CD14-positive monocyte (primary cell): ENCODE measurements at places on chromosomes 12 and 14. TPM values are rescaled to one million over a fixed set of nuclear protein-coding genes. Genes with fewer than 3 reads are reported as not detected.
A peak's percentile ranks its signal among the peaks of the same experiment; 100 is the strongest.

DNA sequence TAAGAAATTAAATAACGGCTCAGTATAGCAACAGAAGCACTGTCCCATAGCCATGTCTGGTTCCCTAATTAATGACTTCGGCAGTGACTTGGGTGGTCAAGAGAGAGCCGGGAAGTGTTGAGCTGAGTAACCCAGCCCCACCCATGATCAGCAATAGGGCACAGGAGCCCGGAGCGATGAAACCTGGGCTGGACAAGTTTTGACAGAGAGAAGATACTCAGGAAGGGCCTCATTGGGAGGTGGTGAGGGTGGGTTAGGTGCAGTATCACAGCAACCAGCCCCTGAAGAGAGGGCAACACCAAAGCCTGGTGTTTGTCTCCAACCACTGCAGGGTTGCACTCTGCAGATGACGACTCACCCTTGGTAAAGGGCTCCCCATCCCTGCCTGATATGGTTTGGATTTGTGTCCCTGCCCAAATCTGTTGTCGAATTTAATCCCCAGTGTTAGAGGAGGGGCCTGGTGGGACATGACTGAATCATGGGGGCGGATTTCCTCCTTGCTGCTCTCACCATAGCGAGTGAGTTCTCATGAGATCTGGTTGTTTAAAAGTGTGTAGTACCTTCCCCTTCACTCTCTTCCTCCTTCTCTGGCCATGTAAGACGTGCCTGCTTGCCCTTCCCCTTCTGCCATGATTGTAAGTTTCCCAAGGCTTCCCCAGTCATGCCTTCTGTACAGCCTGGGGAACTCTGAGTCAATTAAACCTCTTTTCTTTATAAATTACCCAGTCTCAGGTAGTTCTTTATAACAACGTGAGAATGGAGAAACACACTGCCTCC lies 124.9 kb upstream of the MED13L start:
- no peak for DNase-seq

- no peak for DNase-seq
Observed at GRCh38 chr12:60078026-60078425, 482.2 kb downstream of the SLC16A7 start.

DNA sequence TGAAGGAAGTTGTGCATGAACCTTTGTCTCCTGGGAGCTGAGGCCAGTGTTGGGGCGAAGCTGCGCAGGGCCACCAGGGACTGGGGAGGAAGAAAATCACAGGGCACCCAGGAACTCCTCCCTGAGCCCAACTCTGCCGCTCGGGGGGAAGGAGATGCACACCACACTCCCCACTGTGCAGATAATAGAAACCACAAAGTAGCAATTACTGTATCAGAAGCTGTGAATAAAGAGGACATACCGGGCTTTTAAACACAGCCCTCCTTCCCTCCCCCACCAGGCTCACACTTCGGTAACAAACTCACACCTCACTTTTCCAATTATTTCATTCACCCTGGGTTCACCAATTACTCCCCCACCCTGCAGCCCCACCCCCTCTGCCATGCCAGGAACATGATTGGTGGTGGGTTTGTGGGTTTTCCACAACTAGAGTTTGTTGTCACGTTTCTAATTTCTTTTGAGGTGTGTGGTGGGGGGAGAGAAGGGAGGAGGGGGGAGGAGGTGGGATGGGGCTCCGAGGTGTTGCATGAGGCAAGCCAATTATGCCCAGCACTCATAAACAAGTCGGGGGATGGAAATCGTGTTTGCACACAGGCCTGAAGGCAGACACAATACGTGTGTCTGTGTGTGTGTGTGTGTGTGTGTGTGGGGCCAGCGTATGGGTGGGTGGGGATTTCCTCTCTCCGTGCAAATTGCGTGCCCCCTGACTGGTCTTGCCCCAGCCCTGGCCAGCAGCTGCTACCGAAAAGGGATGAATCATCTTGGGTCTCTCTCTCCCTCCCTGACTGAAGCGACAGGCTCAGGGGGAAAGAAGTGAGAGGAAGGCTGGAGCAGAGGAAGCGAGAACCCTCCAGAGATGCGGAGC lies 103.3 kb downstream of the RBM19 start:
- peak; percentile 45 for DNase-seq

DNA sequence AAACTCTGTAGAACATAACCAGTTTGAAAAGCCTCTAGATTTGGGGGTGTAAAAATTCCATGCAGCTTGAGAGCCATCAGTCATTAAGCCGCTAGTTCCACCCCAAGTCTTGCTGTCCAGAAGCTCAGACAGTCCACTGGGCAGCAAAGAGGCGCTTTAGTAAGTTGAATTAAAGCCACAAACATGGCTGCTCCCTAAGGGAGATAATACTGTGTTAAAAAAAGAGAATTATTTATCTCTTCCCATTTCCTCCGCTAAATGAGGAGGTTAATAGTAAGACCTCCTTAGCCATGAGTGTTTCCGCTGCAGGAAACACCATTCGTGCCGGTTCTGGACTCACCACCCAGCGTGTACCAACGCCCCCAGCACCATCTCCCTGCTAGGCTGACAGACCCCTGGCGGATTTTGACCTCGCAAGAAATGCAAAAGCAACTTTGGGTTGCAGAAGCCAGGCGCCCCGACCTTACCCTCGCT lies 536 bp downstream of the TM7SF3 start:
- DNase-seq = no peak

The SIX1 gene
- not detected for polyA plus RNA-seq

DNA sequence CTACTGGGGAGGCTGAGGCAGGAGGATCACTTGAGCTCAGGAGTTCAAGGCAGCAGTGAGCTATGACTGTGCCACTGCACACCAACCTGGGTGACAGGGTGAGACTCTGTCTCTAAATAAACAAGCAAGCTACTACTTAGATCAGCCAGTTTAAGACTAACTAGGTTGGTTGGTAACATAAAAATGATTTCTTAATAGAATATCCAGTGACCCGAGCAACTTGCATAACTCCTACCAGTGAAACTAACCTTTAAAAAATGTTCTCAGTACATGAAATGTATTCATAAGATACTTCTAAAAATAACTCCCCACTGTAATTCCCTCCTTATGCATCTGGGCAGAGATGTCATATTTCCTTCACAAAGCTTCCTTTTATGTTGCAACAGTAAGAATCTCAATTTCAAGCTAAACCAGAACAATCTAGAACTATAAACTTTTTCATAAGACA lies 15.9 kb downstream of the TAOK3 start:
- peak; percentile 85 for DNase-seq
